ENCODE measurements at places on chromosomes 13 and 19. TPM values are rescaled to one million over a fixed set of nuclear protein-coding genes. Genes with fewer than 3 reads are reported as not detected.

GDF15 gene
- 56.6 TPM for total RNA-seq

RFPL4A gene
- 0.38 TPM for total RNA-seq

DPF1 gene
- 4.3 TPM for total RNA-seq

EPSTI1 gene
- total RNA-seq: not detected

NALCN gene
- total RNA-seq: 5.0 TPM

KLC3 gene
- total RNA-seq: 0.72 TPM

ALG5 gene
- 39.3 TPM for total RNA-seq

SLC6A16 gene
- total RNA-seq: 1.3 TPM

KDELR1 gene
- total RNA-seq: 446 TPM

SGCG gene
- not detected for total RNA-seq

KIR3DL2 gene
- total RNA-seq: not detected

CEACAM7 gene
- not detected for total RNA-seq

KRTDAP gene
- total RNA-seq: not detected

C19orf38 gene
- total RNA-seq: not detected

IGFL3 gene
- not detected for total RNA-seq

ZNF667 gene
- total RNA-seq: not detected

AP1M1 gene
- total RNA-seq: 70.5 TPM
